AG20443 (cell line): ENCODE measurements at places on chromosomes 6 and 20.
A peak's percentile ranks its signal among the peaks of the same experiment; 100 is the strongest.

GRCh38 chr6:144796070-144796469, 510.9 kb downstream of the UTRN start:
- no peak for DNase-seq

GRCh38 chr20:17626217-17627007, 55.6 kb downstream of the RRBP1 start:
- no peak for DNase-seq

GRCh38 chr20:60510356-60510755, 552.1 kb downstream of the CDH26 start:
- no peak for DNase-seq

- no peak for DNase-seq
Measured at GRCh38 chr6:36757206-36757605, 59.6 kb downstream of the RAB44 start.

- DNase-seq: peak; percentile 81
Measured at GRCh38 chr20:13261460-13262301, 40.6 kb downstream of the ISM1 start.

DNA sequence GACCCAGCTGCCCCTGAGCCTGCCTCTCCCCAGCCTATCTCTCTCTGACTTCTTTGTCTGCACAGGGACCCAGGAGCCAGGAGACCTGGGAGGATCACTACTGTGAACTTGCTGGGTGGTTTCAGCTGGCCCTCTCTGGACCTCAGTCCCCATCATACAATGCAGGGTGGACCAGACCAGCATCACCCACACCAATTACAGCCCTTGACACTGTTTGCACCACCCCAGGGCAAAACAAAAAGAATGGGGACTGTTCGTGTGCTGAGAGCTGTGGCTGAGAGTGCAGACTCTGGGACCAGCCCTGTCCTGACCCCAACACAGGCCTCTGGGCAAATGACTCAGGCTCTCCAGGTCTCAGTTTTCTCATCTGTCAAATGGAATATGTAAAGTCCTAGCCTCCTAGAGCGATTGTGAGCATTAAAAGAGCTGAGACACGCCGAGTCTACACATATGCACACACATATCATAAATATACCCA, 25.4 kb downstream of the PTGIS start:
- DNase-seq: no peak

GRCh38 chr6:90694802-90695201, 107.9 kb upstream of the MAP3K7 start:
- no peak for DNase-seq

DNA sequence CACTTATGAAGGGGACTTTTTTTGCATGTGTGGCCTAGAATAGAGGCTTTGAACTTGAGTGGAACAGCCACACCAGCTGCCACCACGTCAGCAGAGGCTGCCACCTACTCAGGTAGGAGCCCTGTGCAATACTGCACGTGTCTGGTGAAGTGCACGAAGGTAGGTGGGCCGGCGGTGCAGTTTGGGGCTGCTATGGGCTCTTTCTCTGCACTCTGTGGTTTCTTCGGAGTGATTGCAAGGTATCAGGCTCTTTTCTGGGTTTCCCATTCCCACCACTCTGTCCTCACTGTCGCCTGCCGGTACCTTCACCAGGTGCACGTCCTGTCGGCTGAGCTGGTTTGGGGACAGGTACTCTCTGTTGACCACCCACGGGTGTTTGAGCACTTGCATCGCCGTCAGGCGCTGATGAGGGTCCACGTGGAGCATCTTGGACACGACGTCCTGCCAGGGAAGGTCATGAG, 30.8 kb upstream of the MPC1 start:
- DNase-seq: no peak
